ENCODE measurements at places on chromosomes 13 and 19.

- no peak for DNase-seq
Measured at GRCh38 chr13:113093580-113094409, 11.8 kb upstream of the F7 start.

GRCh38 chr13:112443191-112443994 lies 67.2 kb downstream of the SPACA7 start:
- DNase-seq, result no peak

DNA sequence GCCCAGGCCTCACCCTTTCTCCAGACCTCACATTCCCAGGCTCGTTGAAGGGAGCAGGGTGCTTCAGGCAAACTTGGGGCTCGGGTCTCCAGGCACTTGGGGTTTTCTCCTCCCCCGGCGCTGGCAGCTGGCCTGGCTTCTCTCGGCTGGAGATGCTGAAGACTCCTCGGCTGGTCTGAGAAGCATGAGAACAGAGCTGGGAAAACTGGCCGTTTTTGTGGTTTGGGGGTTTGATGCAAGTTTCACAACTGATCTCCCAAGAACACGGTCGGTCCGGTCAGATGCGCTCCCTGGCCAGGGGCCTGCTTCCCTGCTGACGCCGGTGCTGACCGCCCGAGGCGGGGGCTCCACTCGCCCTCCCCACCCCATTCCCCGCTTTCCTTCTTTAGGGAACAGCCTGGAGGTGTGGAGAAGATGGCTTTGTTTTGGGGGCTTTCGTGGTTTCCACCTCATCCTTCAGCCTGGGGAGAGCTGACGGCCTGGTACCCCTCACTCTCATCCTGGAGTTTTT lies 35.3 kb downstream of the CEBPA start:
- DNase-seq, result no peak

- no peak for DNase-seq
Measured at GRCh38 chr19:1112268-1113029, 8.7 kb downstream of the GPX4 start.

DNA sequence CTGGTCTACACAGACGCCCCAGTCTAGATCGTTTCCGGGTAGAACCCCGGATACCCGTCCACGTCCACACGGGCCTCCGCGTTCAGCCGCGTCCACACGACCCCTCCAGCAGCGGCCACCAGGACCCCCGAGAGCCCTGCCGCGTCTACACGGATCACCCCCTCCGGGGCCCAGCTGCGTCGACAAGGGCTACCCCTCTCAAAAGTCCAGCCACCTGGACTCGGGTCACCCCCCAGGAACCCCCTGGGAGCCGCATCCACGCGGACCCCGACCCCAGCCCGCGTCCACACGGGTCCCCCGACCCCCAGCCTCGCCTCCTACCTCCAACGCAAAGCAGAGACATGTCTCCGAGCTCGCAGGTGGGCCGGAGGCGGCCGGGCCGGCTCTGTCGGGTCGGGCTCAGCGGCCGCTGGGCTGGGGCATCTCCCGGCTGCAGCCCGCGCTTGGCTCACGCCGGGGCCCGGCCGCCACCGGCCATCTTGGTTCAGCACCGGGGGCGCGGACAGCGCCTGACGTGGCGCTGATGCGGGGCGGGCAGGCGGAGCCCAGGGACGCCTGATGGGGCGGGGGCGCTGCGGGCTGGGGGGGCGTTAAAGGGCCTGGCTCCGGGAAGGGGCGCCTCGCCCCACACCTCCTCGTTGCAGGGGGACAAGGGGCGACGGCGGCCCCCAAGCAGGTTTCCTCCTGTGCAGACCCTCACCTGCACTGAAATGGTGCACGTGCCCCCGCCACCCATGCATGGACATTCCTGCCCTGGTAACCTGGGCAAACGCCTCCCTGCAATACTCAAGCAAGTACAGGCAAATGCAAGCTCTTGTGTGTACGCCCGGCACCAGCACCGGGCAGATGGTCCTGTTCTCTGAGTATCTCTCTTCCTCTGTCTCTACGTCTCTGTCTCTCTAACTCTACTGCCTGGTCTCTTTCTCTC lies at the start of gene UNC13A:
TSS of gene UNC13A (minus strand) at position 498 of the 928 bp plus-strand sequence. CDS start at position 343, 155 bp downstream.
- no peak for DNase-seq

DNA sequence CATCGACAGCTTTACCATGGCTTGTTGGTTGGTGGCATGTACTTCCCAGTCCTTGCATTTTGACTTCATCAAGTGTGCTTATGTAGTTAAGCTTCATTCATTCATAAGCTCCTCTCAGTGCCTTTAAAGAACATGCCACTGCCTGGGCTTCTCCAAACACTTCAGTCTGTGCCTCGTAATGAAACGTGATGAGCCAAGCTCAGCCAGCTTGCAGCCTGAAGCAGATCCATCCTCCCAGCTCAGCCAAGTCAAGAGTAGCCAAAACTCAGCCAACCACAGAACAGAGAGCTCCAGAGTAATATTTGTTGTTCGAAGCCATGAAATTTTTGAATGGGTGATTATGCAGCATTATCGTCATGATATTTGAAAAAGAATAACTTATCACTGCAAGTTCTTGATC lies 989.7 kb downstream of the EFNB2 start:
- no peak for DNase-seq

DNA sequence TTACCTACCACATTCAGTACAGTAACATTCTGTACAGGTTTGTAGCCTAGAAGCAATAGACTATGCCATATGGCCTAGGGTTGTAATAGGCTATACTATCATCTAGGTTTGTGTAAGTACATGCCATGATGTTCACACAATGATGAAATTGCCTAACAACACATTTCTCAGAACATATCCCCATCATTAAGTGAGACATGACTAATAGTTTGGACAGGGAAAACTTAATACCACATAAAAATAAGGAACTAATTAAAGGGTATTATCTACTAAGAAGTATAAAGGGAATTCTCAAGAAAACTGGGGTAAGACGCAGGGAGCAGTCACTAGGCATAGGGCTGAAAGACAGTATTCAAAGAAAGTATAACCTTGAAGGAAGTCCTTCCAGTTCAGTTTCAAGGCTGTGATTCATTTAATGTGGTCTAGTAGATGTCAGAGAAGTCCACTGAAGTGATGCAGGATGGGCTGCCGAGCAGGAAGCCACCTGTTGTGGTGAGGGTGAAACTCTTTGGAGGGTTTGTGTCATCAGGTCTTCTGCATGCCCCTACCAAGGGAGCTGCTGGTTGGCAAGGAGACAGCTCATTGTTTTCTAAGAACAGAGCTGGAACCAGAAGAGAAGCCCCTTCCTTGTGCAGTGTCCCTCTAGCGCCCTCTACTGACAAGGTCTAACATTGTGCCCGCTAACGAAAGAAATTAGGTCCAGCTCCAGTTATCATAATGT lies 122.9 kb downstream of the OLFM4 start:
- peak; percentile 79 for DNase-seq
